ENCODE measurements at places on chromosomes 4 and X.

DNA sequence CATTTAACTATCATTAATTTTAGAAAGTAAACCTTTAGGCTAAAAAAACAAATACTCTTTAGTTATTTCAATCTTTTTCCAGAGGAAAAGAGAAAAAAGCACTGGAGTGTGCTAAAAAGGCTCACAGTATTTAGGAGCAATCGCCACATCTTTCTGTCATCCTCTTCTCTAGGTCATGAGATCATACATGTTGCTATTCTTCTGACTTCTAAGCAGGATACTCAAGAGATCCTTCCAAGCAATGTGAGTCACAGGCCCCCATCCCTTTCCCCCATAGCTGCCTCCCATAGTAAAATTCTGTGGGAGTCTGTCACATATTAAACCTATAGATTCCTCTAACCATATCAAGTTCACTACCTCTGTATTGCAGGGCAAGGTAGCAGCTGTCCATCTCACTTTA is 7.7 kb downstream of the EDNRA start:
- no peak for DNase-seq

DNA sequence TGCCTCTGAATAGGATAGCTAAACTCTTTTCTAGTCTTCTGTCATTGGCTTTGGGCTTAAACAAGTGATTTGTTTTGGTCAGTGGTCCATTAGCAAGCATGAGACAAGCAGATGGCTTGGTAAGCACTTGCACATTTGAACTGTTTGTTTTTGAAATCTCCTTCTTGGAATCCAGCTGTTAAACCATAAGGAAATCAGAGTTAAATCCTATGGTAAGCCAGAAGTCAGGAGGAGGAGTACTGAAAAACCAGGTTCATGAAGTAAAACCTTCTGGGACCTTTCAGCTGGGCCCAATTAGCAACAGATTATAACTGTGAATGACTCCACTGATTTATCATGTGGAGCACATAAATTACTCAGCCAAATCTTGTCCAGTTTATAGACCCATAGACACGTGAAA is 1042.5 kb upstream of the PABPC4L start:
- DNase-seq: no peak

GRCh38 chr4:159169404-159170302 is 66.8 kb downstream of the RAPGEF2 start:
- no peak for DNase-seq

DNA sequence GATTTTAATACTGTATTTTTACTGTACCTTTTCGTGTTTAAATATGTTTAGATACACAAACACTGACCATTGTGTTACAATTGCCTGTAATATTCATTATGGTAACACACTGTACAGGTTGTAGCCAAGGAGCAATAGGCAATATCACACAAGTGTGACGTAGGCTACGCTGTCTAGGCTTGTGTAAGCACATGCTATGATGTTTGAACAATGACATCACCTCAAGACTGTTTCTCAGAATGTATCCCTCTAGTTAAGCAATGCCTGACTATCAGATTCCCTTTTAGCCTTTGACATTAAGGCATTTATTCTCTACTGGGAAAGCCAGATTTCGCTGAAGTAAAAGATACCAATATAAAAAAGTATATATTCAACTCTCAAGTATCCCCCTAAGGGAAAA is 66.2 kb downstream of the VCX3A start:
- DNase-seq: no peak

GRCh38 chr4:33890841-33891240 is 2353.5 kb downstream of the ARAP2 start:
- DNase-seq: no peak

- no peak for DNase-seq
Observed at GRCh38 chr4:1097553-1097952, 15.8 kb downstream of the RNF212 start.

- no peak for DNase-seq
Observed at GRCh38 chrX:63661676-63662075, 123.3 kb downstream of the ARHGEF9 start.

GRCh38 chrX:33307911-33308354 is 96.6 kb upstream of the DMD start:
- no peak for DNase-seq

DNA sequence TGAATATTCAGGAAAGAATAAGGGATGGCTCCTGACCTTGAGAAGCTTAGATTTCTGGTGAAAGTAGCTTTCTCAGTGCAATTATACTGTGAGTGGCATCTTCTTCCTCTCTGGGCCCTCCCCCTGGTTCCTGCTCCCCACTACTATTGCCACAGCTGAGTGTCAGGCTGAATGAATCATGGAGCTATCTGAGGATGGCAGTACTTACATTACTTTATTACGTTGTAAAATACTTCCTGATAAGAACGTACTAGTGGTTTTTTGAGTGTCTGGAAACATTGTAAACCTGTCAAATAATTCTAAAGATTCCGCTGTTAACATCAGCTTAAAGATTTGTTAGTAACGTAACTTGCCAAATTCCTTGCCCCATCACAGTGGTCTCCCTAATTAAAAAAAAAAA is 36.2 kb downstream of the ARHGAP10 start:
- DNase-seq: no peak
